ENCODE measurements at places on chromosomes 3 and 15.

DNA sequence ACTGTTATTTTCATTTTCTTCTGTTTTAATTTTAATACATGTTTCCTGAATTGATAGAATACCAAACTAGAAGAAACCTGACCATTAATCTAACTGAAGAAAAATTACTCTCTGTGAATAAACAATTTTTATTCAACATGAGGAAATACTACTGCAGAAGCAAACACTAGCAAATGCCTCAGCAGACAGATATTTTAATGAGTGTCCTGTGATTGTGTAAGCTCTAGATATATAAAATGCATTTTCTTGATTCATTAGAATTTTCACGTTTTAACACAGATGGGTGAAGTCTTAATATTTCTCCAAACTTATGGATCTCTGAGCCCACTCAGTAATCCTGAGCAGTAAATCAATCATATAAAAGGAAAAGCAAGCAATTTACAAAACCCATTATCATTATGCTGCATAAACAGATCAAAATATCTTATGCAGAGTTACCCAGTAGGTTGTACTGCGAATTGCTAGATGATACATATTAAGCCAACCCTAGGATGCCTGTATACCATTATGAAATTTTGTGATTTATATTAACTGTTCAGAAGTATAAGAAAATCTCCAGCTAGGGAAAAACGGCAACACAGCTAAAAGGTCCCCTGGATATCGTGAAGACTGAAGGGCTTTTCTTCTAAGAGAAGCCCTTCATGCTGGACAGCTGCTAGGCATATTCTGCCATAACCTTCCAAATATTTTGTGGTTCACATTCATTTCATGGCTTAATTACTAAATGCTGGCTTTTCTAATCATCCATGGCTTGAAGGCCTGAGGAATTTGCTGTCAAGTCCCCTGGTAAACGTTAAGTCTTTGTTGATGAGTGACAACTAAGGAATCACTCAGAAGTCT is 157.7 kb upstream of the TGFBR2 start:
- no peak for DNase-seq

DNA sequence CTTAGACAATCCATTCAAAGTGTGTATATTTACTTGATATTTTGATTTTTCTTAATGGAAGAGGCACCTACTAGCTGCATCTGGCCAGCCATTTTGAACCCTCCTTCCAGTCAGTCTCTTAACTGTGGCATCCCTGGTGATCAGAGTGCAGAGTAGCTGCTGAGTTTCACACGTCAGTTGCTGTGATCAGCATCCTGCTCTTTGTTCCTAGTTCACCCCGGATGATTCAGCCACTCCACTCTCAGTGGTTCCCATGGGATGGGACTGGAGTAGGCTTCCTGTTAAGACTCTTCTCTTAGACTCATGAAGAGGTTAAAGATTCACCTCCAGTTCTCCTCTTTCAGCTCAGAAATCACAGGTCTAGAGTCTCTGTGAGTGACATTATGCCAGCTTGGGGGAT is 75.8 kb downstream of the STXBP5L start:
- no peak for DNase-seq

DNA sequence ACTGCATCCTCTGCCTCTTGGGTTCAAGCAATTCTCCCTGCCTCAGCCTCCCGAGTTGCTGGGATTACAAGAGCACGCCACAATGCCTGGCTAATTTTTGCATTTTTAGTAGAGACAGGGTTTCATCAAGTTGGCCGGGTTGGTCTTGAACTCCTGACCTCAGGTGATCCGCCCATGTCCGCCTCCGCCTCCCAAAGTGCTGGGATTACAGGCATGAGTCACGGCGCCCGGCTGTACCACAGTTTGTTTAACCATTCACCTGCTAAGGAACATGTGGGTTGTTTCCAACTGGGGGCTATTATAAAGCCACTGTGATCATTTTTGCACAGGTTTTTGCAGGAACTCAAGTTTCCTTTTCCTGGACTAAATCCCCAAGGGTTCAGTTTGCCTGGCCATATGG is 123.2 kb upstream of the RAP2B start:
- no peak for DNase-seq

DNA sequence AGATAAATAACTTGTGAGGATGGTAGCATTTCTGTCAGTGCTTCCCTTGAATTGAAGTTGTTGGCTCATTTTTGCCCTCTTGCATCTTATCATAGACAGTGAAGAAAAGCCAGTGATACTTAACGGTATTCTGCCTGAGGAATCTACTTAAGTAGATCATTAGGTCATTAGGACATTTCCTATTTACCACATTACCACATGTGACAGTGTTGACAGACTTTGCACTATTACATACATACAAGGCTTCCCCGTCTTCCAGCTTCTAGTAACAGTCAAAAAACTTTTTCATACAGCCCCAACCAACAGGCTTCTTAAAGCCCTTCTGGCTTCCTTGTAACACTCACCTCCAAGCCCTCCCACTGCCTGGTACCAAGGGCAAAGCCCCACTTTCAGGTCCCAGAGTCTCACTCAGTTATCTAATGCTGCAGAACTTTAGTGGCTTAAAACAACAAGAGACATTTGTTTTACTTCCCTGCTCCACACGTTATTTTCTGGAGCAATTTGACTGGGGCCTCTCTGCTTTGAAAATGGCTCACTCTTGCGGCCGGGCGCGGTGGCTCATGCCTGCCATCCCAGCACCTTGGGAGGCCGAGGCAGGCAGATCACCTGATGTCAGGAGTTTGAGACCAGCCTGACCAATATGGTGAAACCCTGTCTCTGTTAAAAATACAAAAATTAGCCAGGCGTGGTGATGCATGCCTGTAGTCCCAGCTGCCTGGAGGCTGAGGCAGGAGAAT is 40.0 kb downstream of the ASB7 start:
- DNase-seq = no peak

- DNase-seq = no peak
These were observed 2.8 kb downstream of the MB21D2 start for GRCh38 chr3:192914848-192915247.

GRCh38 chr3:128932516-128933212 is 53.2 kb downstream of the ACAD9 start:
- DNase-seq = no peak

DNA sequence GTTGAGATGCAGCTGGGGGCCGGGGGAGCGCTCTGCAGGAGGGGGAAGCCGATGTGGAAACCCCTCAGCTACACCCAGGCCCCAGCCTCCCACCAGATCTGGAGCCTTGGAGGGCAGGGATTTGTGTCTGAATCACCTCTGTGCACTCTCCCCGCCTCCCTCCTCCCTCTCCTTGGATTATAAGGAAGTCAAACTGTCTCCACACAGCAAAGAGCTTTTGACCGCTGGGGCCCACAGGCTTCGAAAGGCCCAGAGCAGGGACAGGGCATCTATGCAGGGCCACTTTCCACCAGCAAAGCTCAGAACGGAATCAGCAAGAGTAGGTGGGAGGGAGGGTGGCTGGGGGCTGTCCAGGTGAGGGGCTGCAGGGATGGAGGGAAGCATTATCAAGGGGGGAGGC is 68.9 kb downstream of the IQSEC1 start:
- DNase-seq = no peak

DNA sequence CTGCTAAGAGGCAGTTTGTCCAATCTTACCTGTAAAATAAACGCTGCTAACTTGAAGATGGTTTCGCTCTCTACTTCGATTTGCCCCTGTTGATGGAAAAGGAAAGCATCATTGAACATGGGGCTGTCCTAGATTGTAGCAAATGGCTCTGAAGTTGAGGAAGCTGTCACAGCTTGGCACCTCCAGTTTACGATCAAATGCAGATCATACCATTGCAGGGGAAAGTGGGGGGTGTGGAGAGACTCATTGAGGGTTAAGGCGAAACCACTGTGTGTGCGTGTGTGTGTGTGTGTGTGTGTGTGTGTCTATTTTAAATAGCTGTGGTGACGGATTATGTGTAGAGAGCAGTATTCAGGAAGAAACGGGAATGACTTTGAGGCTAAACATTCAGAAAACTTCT is 127.6 kb upstream of the LMOD3 start:
- no peak for DNase-seq

DNA sequence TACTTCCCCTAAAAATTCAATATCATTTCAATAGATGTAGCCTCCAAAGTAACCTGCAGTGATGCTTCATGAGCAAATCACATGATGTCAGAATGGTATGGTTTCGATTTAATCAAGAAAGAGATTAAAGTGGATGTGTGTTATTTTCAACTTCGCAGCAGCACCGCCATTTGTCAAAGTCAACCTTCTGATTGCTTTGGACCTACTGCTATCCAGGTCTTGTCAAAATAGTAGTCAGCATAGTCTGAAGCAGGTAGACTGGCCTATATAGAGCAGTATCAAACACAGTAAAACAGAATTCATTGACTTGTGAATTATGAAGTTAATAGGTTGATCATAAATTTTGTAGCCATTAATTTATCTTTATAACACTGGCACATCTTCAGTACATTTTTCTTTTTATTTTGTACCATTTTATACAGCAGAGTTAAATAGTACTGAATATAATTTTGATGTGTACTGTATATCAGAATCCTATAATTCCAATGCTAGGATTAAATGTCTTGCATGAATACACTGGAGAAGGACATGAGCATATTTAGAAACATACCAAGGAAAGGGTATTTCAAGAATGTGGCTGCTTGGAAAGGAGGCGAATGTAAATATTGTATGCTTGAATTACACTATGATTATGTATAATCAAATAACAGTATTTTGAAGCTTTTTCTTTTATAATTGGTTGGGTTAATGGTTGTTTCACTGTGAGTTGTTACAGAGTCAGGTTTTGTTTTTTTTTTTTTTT is 79.6 kb downstream of the CDIN1 start:
- DNase-seq = no peak

- no peak for DNase-seq
These were observed 576.7 kb downstream of the MFSD1 start for GRCh38 chr3:159378396-159379194.

DNA sequence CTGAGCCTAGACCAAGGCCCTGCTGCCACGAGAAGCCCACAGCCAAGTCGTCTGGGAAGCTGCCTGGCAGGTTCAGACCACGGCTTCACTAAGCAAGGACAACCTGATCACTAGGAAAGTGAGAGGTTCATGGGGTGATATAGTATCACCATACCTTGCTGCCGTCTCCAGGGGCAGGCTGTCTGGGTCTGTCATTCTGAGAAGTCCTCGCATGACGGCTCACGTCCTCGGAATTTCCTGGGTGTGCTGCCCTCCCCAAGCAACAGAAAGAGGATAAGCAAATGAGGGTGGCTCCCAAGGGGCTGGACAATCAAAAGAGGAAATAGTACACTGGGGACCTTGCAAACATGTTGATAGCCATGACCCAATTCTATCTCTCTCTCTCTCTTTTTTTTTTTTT is 207.4 kb upstream of the IGF1R start:
- DNase-seq = no peak

GRCh38 chr3:122982216-122983185 is 45.1 kb downstream of the SEMA5B start:
- no peak for DNase-seq

DNA sequence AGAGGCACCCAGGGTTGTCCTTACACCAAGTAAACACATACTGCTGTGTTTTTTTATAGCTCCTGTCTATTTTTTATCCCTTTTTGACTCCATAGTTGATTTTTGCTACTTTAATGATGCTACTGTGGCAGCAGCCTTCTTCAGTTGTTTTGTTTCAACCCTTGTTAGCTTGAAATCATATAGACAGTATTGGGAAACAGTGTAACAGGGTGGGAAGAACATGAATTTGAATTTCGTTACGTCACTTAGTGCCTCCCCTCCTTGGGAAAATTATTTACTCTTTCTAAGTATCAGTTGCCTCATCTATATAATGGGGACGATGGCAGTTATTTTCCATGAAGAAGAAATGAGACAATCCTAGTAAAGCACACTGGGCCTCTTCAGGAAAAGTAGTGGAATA is 409.8 kb upstream of the TPRG1 start:
- no peak for DNase-seq

DNA sequence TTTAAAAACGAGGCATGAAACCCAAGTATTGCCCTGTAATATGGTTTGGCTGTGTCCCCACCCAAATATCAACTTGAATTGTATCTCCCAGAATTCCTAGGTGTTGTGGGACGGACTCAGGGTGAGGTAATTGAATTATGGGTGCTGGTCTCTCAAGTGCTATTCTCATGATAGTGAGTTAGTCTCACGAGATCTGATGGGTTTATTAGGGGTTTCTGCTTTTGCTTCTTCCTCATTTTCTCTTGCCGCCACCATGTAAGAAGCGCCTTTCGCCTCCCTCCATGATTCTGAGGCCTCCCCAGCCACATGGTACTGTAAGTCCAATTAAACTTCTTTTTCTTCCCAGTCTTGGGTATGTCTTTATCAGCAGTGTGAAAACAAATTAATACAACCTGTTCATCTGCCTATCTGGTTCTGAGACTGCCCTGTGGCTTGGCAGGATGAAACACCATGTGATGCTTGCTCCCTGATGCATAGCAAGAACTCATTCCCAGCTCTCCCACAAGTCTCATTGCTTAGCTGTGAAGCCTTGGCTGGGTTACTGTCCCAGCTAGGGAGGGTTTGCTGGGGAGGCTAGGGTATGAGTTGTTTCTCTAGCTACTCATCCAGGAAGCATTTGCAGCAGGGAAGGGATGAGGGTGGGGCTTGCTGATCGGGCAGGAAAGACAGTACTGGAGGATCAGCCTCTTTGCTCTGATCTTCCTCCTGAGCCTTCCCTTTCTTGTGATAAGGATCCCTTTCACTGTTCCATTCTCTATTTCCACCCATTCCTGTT is 3.7 kb upstream of the SQOR start:
- peak; percentile 89 for DNase-seq

DNA sequence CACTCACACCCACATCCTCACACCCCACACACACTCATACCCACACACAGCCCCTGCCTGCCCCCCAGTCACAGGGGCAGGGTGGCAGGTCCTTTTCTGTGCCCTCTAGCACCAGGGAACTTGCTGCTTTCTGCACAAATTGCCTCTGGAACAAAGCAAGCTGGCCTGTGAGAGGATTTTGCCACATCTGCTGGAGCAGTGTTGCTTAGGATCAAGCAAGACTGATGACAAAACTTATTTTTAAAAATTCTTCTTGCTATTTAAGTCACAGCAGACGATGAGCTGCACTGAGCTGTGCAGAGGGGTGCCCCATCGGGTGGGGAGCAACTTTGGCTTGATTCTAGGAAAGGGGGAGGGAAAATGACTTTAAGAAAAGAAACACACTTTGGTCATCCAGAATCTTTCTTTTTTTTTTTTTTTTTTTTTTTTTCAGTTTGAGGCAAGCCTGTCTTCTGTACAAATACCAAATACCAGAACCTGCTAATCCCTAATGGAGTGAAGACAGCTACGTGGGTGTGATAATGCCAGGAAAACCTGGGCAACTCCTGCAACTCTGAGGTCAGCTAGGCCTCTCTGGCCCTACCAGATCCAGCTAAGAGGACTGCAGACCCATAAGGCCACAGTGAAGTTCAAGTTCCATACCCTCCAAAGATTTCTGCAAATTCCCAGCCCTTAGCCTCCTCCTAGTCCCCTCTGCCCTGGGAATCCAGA is 195.3 kb downstream of the ABHD5 start:
- no peak for DNase-seq

- DNase-seq = no peak
These were observed 424.1 kb downstream of the MAGI1 start for GRCh38 chr3:65614585-65614984.

DNA sequence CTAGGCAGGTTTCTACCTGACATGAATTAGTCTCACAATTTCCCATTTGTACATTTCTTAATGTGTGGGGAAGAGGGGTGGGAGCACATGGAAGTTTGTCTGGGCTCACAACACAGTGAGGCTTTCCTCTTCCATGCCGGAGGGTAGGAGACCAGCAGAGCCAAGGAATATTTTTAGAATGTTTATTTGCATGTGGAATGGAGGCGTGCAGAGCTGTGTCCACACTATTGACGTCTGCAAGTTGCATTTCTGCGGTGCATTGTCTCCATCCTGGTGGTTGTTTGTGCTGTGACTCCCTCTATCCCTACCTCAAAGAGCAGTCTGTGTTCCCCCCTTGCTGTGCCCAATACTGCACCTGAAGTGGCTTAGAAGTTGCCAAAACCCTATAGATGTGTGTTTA is 103.1 kb upstream of the LRTM1 start:
- DNase-seq = no peak
